ENCODE measurements at places on chromosomes 12 and 14.

DNA sequence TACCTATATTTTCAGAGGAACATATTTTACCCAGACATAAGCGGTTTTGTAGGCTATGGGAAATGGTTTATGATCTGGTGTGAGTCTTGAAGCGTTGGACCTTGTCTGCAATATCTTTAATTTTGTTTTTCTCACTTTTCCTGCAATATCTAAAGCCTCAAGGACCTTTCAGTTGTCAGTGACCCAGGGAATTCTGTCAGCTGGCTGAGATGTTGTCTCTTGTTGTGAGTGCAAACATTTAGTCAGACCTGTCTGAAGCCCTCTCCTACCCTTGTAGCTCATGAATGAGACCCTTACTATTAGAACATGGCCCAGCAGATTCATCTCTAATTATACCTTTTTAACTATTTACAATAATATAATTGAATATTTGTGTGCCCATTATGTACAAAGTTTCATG is 53.6 kb downstream of the SPATA7 start:
- DNase-seq: no peak

- DNase-seq: no peak
These were observed 1.6 kb downstream of the HOXC9 start for GRCh38 chr12:54001283-54002187.

GRCh38 chr12:57016348-57016747 is at the start of gene TAC3:
TAC3 (minus strand) TSS chr12:57016529; CDS start chr12:57015797, 732 bp downstream.
- peak; percentile 69 for DNase-seq

GRCh38 chr14:55317542-55318306 is 46.5 kb downstream of the FBXO34 start:
- DNase-seq: no peak

GRCh38 chr12:115799610-115800009 is 477.9 kb downstream of the MED13L start:
- DNase-seq: no peak

GRCh38 chr14:79734151-79734550 is 477.2 kb downstream of the DIO2 start:
- no peak for DNase-seq

GRCh38 chr14:88029500-88029899 is 24.6 kb downstream of the GPR65 start:
- DNase-seq: no peak

- DNase-seq: no peak
These were observed 98.9 kb downstream of the HMGA2 start for GRCh38 chr12:65923228-65923627.

- DNase-seq: no peak
These were observed 135.7 kb downstream of the TMEM132C start for GRCh38 chr12:128402486-128403243.

All from BE2C (cell line).